ENCODE measurements at places on chromosomes 3 and 15.

GRCh38 chr15:50906954-50907600, 1.4 kb upstream of the AP4E1 start:
- DNase-seq, result peak; percentile 28

- no peak for DNase-seq
These were observed 18.3 kb upstream of the MYH15 start for GRCh38 chr3:108528459-108529252.

GRCh38 chr3:142243134-142243533, 17.7 kb upstream of the GK5 start:
- no peak for DNase-seq

DNA sequence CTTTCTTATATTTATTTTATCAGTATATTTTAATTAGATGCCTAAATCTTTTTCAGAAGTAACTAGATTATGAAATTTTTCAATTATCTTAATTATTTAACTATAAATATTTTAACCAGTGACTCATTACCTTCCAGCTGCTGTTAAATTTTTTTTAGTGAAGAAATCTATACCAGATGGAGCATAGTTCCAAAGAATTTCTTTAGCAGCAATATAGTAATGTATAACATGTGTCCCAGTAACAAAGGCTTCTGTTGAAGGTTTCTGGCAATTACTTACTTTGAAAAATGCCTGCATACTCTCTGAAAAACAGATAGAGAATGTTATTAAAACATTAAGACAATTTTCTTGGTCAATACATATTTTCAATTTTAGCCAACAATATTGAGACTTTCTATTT, 45.1 kb upstream of the CP start:
- no peak for DNase-seq

DNA sequence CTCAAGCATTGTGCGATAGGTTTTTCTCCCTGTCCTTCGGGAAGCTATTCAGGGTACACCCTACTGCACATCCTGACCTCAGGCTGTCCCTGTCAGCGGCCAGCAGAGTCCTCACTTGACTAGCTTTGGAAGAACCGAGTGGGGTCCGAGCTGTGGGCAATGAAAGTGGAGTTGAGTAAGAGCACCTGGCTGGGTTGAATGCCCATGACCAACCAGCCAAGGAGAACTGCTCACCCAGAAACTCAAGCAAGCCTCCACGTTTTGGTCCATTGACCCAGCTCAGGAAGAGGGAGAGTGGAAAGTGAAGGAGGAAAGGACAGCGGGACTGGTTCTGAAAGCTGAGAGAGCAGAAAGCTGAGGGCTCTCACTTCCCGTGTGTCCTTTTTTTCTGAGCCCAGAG, 36.0 kb upstream of the HDGFL3 start:
- DNase-seq, result peak; percentile 5

GRCh38 chr15:25850154-25851111, 12.7 kb downstream of the ATP10A start:
- DNase-seq, result peak; percentile 87

DNA sequence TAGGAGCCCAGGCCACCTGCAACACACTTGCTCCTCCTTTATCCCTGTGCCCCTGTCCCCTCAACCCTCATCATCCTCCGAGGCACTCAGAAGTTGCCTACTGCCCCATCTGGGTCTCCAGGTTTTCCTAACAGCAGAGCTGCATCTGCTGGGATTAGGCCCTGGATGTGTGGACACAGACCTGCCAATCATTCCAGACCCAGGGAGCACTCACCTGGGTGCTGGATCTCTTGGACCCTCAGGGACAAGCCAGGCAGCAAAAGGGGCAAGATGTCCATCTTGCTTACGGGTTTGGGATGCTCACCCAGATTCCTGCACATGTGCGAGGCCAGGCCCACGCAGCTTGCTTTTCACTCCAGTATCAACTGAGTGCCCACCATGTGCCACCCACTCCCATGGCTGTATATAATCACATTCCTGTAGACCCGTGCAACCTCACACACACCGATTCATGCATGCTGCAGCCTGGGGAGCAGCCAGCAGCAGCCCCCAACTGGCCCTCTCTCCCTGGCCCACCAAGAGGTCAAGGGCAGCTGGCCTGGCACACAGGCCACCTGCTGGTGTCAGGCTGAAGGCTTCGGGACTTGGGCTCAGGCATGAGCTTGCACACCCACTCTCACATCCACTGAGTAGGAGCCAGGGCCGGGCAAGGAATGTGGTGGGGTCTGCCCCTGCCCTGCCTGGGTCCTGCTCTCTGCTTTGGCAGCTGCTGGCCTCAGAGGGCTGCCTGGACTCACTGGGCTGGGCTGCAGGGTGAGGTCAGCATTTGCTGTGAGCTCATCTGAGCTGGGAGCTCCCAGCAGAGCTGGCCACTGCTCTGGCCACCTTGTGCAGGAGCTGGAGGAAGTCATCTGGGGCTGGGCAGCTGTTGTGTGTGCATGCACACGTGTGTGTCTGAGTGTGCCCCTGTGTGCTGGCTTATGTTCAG, 14.9 kb downstream of the PRKCD start:
- DNase-seq, result no peak

DNA sequence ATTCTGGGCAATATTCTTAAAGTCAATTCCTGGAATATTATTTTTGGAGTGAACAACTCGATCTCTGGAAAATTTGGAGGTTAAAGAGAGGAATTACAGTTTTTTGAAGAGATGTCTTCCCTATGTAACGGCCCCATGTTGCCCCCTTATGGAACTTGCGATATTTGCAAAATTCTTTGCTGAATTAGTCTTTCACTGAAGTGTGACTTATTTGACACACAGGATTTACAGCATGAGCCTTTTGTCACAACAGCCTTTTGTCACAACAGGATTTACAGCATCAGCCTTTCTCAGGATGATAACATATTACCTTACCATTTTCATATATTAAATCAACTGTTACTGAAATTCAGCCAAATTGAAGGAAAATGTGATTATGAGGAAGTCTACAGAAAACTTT, 37.8 kb upstream of the SPTSSB start:
- no peak for DNase-seq

DNA sequence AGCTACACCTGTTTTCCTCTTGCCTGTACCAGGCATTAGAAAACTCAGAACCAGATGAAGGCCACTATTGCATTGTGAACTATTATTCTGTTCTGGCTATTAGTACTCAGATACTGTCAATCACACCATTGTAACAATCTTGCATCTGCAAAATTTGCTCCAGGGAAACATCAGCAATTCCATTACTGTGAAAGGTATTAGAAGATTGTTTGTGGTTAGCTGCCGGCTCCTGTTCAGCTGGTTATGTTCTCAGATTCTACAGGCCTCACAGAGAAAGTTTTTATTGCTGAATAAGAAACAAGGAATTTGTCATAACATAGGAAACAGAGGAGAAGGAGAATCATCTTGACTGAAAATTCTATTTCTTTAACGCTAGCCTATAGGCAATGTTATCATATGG, 179.9 kb downstream of the PLOD2 start:
- no peak for DNase-seq

- peak; percentile 53 for DNase-seq
These were observed 417.6 kb upstream of the CDIN1 start for GRCh38 chr15:36161771-36162212.

GRCh38 chr3:114428044-114428595, 134.3 kb downstream of the TIGIT start:
- DNase-seq, result no peak

GRCh38 chr3:14726441-14726780, 51.5 kb downstream of the C3orf20 start:
- no peak for DNase-seq

DNA sequence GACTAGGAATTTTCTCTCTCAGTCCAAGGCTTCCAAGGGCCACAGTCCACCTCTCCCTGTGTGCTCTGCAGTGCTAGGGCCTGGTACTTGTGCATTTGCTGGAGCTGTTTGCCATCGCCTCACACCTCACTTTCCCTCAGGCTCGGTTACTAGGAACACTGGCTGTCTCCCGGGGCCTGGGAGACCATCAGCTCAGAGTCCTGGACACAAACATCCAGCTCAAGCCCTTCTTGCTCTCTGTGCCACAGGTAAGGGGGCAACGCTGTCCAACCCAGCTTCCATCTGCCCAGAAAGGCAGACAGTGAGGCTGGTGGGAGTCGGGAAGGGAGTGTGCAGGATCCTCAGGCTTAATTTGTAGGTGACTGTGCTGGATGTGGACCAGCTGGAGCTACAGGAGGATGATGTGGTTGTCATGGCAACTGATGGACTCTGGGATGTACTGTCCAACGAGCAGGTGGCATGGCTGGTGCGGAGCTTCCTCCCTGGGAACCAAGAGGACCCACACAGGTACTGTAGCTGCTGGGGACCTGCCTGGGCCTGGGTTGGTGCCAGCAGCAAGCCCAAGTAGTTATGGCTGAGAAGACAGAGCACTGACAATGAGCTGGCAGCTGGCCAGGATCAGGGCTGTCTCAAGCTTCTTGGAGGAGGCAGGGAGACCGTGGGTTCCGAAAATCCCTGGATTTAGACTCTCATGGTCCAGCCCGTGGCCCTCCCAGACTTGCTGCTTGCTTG, 3.4 kb downstream of the PPM1M start:
- DNase-seq, result no peak

DNA sequence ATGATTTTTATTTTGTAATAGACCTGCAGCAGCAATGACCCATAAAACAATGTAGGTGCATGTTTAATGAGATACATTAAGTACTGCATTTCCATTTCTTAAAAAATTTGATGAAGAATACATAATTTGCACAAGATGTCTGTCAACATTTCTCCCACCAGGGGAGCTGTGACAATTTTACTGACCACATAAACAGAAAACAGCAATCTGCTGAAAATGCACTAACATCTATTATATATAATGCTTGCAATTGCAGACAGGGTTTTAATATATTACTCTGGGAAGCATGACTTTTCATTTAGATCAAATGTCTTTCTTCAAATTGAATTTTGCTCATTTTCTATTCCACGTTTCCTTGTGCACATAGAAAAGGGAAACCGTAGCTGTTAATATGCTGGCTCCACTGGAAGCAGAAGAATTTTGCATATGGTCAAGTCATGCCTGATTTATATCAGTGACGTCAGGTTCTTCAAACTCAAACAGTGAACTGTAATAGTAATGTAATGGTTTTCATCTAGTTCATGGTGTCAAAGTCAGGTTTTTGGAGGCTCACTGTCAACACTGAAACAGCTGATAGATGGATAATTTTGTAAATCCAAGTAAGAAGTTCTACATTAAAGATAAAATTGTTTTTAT, 79.8 kb upstream of the IGF1R start:
- DNase-seq, result no peak

GRCh38 chr15:69076756-69077155, 62.3 kb downstream of the NOX5 start:
- DNase-seq, result no peak

DNA sequence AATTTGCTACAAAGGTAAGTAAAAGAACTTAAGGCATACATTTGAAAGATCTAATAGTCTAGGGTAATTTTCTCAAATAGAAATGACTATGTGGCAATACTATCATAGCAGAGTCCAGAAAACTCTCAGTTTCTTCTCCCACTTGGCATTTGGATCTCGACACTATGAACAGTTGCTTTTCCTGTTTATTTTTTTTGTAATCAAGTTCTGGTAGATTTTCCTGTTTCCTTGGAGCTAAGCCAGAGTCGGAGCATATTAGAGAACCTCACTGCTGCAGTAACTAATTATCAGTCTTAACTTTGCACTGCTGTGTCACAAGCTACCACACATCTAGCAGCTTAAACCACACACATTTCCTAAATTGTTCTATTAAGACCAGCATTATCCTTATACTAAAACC, 44.9 kb upstream of the ZNF385D start:
- DNase-seq, result no peak

- DNase-seq, result no peak
These were observed 20.7 kb upstream of the FEM1B start for GRCh38 chr15:68256675-68257450.

DNA sequence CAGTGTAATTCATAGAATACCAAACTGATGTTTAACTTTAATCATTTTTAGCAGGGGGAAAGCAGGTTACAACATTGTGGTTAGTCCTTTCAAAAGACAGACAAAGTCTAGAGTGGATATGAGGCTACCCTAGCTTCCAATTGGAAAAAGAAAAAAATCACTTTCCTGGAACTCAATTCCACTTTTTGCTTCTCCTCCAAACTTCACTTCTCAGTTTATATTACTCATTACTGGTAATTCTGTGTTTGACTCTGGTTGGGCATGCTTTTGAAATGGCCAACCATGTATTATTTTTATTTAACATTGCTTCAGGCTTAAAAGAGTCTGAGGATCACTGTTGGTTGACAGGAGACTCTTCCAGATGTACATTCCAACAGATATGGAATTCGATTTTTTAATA, 84.8 kb downstream of the RAP2B start:
- DNase-seq, result no peak

DNA sequence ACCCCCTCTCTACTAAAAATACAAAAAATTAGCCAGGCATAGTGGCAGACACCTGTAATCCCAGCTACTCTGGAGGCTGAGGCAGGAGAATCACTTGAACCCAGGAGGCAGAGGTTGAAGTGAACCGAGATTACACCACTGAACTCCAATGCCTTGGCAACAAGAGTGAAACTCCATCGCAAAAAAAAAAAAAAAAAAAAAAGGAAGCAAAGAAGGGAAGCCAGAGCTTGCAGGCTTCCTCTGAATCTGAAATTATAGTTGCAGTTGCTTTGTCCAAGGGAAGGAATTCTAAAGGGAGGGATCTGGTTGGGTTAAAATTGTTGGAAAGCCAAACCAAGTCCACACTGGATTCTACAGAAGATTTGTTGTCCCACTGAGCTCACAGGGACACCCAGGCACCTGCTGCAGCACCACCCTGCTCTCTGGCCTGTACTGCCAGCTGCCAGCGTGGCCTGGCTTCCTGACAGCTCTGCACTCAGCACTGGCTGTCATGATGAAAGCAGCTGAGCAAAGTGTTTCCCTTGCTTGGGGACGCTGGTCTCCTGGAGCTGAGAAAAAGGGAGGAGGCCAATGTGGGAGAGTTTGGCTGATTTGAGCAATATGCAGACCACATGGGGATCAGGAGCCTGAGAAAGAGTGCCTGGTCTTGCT, 88.8 kb upstream of the HES1 start:
- DNase-seq, result no peak

GRCh38 chr3:35665390-35666055, 26.2 kb downstream of the ARPP21 start:
- no peak for DNase-seq

- no peak for DNase-seq
These were observed 106.1 kb upstream of the NDN start for GRCh38 chr15:23793191-23793680.

GRCh38 chr3:10505050-10505790, at the start of gene ATP2B2:
Gene ATP2B2, minus strand, starts transcription at chr3:10505586. Its CDS starts 56,043 bp downstream, at chr3:10449543.
- DNase-seq, result no peak
